Right atrium auricular region (tissue), 2 donors: ENCODE measurements at places on chromosomes 4 and X.

GRCh38 chrX:107565015-107565414 is 63.3 kb upstream of the PRPS1 start:
- H3K4me3 ChIP-seq: no peak overlapping the region
- no peak overlapping the region for H3K27ac ChIP-seq
- H3K27me3 ChIP-seq: no peaks in the 10 kb centered on the region
- H3K4me1 ChIP-seq: no peaks in the 10 kb centered on the region
- DNase-seq: no peak
- H3K36me3 ChIP-seq: no peaks in the 10 kb centered on the region

DNA sequence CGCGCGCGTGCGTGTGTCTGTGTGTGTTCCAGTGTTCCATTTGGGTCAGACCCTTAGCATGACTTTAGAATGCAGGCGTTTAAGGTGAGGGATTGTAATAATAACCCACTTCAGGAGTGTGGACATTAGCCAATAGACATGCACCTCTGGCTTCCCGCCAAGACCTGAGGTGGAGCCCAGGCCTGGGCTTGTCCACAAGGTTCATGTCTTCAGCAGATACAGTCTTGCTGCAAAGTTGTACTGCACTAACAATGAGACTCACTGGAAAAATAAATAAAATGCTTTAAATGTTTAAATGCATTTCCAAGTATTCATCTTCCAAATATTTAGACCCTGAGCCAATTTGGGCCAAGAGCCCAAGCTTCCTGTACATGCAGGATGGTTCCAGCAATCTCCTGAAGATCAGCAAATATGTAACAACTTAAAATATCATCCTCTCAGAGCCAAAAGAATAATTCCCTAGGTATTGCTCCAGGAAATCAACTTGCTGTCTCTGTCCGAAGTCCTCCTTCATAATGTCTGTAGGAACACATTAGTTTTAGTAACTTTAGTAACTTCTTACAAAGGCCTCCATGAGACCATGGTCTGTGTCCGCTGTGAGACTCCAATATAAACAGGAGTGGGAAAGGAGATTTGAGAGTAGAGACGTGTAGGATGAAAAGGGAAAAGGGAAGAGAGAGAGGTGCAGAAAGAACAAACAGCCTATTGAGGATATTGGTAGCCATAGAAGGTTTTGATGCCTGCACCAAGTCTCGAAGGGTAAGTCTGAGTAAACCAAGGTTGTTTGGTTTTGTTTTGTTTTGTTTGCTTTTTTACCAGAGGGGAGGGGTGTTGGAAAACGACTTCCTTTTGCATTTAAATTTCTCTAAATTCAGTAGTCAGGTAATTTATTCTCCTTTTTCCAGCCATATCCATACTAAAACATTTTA is 98.5 kb upstream of the KLF3 start:
- H3K36me3 ChIP-seq: no peaks in the 10 kb centered on the region
- DNase-seq: no peak
- H3K27ac ChIP-seq: no peak overlapping the region
- no peak overlapping the region for H3K4me3 ChIP-seq
- H3K4me1 ChIP-seq: peaks cover 31% of the 10 kb centered on the region

GRCh38 chr4:105686571-105686970 is 21.9 kb downstream of the INTS12 start:
- no peaks in the 10 kb centered on the region for H3K27me3 ChIP-seq
- H3K4me1 ChIP-seq: no peaks in the 10 kb centered on the region
- peaks cover 57% of the 10 kb centered on the region for H3K36me3 ChIP-seq

GRCh38 chr4:177436456-177436855 is 5.8 kb downstream of the AGA start:
- H3K36me3 ChIP-seq: no peaks in the 10 kb centered on the region
- H3K4me1 ChIP-seq: peaks cover 4% of the 10 kb centered on the region
- no peak overlapping the region for H3K27ac ChIP-seq
- no peak for DNase-seq
- no peak overlapping the region for H3K4me3 ChIP-seq
- H3K27me3 ChIP-seq: no peaks in the 10 kb centered on the region

GRCh38 chr4:22477136-22477812 is 38.6 kb downstream of the ADGRA3 start:
- no peak overlapping the region for H3K27ac ChIP-seq
- peaks cover 13% of the 10 kb centered on the region for H3K4me1 ChIP-seq
- no peaks in the 10 kb centered on the region for H3K27me3 ChIP-seq
- H3K4me3 ChIP-seq: no peak overlapping the region
- no peak for DNase-seq

GRCh38 chr4:158450741-158451140 is 70.9 kb upstream of the RXFP1 start:
- H3K27me3 ChIP-seq: no peaks in the 10 kb centered on the region
- DNase-seq: no peak
- no peak overlapping the region for H3K4me3 ChIP-seq
- H3K27ac ChIP-seq: no peak overlapping the region

DNA sequence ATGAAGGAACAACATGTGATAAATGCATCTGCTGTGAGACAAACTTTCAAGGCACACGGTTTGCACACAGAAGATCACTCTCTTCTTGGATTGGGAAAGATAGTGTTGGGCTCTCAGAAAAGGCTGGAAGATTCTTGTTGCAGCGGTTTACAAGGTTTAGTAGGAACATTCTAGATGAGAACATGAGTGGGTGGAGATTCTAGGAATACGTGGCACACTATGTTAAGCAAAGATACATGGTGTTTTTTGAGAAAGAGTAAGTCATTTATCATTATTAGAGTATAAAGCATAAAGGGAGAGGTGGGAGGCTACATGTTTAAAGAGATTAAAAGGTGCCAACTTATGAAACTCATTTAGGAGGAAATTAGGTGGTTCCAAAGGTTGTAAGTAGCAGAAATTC is 348.8 kb upstream of the HS3ST1 start:
- no peak overlapping the region for H3K4me3 ChIP-seq
- H3K27ac ChIP-seq: no peak overlapping the region
- no peaks in the 10 kb centered on the region for H3K27me3 ChIP-seq

DNA sequence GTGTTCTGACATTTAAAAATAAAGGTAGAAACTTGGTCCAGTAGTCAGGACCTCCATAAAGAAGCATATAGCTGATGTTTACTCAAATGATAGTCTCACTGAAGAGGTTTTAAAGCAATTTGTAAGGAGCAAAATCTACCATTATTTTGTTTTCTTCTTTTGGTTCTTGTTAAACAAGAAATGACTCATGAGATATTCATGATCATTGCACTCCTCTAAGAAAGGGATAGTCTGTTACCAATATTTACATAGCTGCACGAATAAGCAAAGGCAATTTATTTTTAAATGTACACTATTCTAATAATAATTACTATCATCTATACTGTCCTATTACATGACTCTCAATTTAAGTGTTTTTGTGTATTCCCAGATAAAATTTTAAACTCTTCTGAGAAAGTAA is 397.9 kb downstream of the FAM47B start:
- H3K36me3 ChIP-seq: no peaks in the 10 kb centered on the region
- H3K4me1 ChIP-seq: no peaks in the 10 kb centered on the region

- no peaks in the 10 kb centered on the region for H3K36me3 ChIP-seq
- H3K27ac ChIP-seq: no peak overlapping the region
- DNase-seq: no peak
- H3K27me3 ChIP-seq: no peaks in the 10 kb centered on the region
- no peak overlapping the region for H3K4me3 ChIP-seq
Measured at GRCh38 chr4:33104273-33104672, 2384.1 kb downstream of the PCDH7 start.
